BJ (cell line): ENCODE measurements at places on chromosomes 3 and 15.

DNA sequence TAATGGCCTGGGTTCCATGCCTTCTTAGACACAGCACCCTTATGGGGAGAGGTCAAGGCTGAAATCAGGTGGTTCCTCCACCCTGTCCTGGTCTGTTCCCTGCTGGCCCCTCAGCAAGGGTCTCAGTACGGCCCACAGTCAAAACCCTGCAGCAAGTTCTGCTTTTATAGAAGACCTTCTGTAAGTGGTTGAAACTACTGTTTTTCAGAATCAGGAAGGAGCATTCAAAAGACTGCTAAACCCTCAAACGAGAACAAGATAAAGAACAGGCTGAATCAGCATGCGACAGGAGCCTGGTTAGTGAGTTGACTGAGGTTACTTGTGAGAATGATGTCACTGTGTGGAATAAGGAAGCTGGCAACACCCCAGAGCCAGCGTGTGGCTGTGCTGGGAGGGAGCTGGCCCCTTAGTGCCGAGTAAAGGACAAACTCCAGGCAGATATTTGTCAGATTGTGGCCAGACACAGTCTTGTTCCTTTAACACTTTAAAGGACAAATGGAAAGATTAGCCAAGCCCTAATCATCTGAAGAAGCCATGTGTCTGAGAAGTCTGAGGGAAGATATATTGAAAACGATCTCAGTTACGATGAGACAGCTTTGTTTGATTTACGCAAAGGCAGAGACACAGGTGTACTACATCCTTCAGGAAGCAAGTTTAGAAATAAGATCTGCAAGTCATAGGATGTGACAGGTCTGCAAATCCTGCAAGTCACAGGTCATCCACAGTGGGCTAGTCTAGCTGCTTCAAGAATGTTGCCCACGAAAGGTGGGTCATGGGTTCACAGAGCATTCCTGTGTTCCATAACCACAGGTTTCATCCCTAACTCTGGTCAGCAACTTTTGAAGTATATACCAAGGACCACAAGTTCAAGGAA is 54.0 kb downstream of the B3GNT5 start:
- no peak for DNase-seq

DNA sequence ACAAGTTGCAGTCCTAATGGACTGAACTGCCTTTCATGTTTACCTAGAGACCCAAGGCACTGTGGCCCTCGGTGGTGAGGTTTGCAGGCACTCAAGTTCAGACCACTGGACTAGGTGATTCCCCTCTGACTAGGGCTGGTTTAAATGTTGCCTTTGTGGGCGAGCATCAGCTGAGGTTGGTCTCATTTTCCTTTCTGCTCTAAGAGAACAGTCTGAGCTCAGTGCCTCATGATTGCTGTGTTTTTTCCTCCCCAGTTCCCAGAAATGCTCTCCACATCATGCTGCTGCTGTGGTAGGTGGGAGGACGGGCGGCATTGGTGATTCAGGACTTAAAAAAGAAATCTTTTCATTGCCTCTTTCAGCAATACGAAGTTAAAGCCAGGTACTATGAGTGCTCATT is 237.2 kb downstream of the MBNL1 start:
- DNase-seq = no peak

DNA sequence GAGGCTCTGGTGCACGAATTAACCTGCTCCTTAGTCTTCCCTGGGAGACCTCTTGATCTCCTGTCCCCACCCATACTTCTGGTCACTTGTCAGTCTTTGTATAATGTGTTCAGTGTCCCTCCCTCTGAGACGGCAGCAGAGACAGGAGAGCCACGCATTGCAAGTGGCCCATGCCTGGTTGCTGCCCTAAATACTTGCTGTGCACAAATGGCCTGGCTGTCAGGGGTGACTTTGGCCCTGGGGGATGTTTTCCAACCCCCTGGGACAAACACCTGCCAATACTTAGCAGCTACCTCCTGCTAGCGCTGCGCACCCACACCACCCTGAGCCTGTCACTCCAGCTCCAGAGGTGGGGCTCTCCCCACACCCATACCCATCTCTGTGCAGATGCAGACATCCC is 17.2 kb downstream of the KLF13 start:
- no peak for DNase-seq

GRCh38 chr3:39718674-39719595 is 90.5 kb upstream of the MYRIP start:
- DNase-seq = peak; percentile 41

- DNase-seq = no peak
Observed at GRCh38 chr15:85717212-85717611, 77.5 kb downstream of the KLHL25 start.

DNA sequence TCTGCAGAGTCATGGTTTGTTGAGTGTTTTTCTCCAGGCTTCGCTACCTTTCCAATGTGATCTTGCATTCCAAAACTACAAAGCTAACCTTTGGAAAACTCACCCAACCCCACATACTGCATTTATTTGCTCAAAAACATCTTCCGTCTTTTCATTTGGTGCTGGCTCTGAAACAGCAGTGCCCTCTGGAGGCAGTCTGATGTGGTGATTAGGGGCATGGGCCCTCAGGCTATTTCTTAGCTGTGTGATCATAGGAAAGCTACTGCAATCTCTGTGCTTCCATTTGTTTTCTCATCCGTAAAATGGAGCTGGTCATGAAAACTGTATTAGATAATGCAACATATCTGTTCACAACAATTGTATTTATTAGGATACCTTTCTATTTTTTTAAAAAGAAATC is 47.0 kb downstream of the MTHFS start:
- no peak for DNase-seq

GRCh38 chr3:94693997-94694640 is 631.3 kb downstream of the NSUN3 start:
- no peak for DNase-seq

DNA sequence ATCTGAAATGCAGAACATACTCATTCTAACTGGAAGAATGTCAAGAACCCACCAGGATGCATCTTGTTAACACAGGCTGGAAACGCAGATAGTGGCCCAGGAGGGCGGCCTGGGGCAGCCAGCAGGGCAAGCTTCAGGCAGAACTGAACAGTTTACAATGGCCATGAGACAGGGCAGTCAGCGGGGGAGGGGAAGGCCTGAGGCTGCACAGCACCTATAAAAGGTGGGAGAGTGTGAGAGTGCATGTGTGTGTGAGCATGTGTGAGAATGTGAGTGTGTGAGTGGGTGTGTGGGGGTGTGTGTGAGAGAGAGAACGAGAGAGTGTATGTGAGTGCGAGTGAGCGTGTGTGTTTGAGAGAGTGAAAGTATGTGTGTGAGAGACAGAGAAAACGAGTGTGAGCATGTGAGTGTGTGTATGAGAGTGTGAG is 26.8 kb upstream of the SLCO2A1 start:
- no peak for DNase-seq

DNA sequence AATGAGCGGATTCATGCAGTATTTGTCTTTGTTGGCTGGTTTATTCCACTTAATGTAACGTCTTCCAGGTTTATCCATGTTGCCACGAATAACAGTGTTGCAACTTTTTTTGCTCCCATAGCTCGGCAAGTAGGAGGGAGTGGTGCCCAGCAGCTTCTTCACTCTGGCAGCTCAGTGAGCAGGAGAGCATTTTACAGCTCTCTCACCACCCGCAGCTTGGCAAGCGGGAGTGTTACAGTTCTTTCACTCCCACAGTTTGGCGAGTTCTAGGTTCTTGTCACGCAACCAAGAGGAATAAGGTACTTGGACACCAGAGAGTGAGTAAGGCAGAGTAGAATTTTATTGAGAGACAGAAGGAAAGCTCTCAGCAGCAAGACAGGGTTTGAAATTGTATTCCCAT is 935.2 kb downstream of the TBL1XR1 start:
- peak; percentile 3 for DNase-seq

- DNase-seq = no peak
Observed at GRCh38 chr3:45596290-45596791, 1.8 kb downstream of the LIMD1 start.

DNA sequence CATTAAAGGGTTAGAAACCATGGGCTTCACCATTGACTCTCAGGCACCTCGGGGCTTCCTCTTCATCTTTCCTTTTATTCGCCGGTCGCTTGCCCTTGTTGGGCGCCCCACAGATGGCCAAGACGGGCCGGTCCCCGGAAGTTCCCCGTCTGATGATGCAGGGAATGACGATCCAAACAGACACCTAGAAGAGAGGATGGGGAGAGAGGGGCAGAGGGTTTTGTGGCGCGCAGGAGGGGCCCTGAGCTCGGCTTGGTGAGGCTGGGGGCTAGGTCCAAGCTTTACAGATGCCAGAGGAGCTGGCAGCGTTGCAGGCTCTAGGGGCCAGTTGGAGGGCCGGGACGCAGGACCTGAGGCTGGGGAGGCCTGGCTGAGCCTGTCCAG is 532 bp upstream of the ESYT3 start:
- no peak for DNase-seq
